Dermis blood vessel endothelial cell (primary cell): ENCODE measurements at places on chromosomes 2 and 18. TPM values are rescaled to one million over a fixed set of nuclear protein-coding genes. Genes with fewer than 3 reads are reported as not detected.
A peak's percentile ranks its signal among the peaks of the same experiment; 100 is the strongest.

PLEK gene
- total RNA-seq = 0.17 TPM in 1 of 2 replicates, not detected in the other

RMDN2 gene
- 3.1 and 4.3 TPM in 2 replicates for total RNA-seq

OR6B2 gene
- not detected in 2 replicates for total RNA-seq

PROKR1 gene
- under 0.01 TPM in 1 of 2 replicates, not detected in the other for total RNA-seq

FMNL2 gene
- 44.4 and 60.6 TPM in 2 replicates for total RNA-seq

GRCh38 chr2:178452334-178452733 lies 1.2 kb downstream of the PJVK start:
- no peak for DNase-seq

- DNase-seq = peak; percentile 87
These were observed at the start of gene SCG2 for GRCh38 chr2:223601932-223602666. TSS of gene SCG2 (minus strand) at chr2:223602361. CDS start at chr2:223599282, 3,079 bp downstream.

DNA sequence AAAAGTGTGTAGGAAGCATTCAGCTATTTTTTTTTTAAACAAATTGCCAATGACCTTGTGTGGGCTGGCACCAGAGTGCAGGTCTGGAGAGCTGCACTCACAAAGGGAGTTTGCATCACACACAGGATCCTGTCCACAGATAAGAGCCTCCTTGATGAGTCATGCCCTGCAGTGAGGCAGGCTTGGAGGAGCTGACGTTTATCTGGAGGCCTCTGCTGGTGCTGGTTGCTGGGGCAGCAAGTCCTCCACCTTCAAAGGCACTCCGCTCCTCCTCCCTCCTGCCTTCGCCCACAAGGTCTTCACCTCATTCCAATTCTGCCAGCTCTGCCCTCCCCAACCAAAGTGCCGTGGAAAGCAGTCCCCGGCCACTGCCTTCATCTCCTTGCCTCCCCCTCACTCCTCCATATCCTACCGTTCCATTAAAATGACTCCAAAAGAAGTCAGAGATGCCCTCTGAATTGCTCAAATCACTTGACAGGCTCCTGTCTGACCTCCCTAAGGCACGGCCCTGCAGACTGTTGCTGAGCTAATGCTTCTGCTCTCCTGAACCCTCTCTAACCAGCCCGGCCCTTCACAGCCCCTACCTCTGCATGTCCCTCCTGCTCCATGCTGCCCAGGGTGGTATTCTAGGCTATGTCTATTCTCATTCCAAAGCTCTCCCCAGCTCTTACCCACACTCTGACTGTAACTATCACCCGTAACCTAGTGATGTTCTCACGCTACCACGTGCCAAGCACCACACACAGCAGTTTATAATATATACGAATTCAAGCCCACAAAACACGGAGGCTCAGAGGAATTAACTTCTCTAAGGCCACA lies 30.9 kb downstream of the LONRF2 start:
- peak; percentile 62 for DNase-seq

- no peak for DNase-seq
These were observed 199.7 kb downstream of the ANKRD30B start for GRCh38 chr18:14947482-14948162.

- DNase-seq = no peak
These were observed 260.6 kb upstream of the NT5C1B start for GRCh38 chr2:18849841-18850578.

- no peak for DNase-seq
These were observed 23.5 kb downstream of the HDLBP start for GRCh38 chr2:241291977-241292376.

GRCh38 chr2:230794497-230794896 lies 70.2 kb upstream of the ITM2C start:
- DNase-seq = peak; percentile 69

GRCh38 chr2:7373156-7373555 lies 455.9 kb downstream of the RNF144A start:
- DNase-seq = no peak
